ENCODE measurements at places on chromosomes 6 and 20. TPM values are rescaled to one million over a fixed set of nuclear protein-coding genes. Genes with fewer than 3 reads are reported as not detected.
A peak's percentile ranks its signal among the peaks of the same experiment; 100 is the strongest.

DNA sequence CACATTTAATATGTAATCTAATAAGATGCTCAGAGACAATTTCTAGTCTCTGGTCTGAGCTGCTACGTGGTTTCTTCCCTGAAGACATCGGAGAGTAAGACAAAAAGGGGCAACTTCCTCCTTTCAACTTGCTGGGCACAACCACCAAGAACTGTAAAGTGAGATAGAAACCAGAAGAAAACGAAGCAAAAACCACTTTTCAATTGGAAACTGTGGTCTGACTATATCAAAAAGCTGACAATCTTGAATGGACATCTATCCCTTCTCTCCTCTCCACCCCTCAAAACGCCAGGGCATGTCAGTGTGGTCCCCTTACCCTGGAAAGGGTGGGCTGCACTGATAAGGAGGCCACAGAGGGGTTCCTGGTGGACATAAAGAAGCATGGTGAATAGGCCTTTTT lies 269.1 kb downstream of the CD83 start:
- DNase-seq = no peak

DNA sequence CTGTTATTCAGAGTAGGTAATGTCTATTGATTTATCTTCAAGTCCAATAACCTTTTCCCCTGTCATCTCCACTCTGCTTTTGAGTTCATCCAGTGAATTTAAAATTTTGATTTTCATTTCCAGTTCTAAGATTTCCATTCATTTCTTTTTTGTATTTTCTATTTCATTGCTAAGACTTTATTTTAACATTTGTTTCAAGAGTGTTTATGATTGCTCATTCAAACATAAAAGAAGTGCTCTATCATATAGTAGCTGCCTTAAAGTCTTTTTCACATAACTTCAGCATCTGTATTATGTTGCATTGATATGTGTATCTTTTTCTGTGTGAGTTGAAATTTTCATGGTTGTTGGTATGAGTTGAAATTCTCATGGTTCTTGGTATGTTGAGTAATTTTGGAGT lies 341.6 kb downstream of the SOX4 start:
- no peak for DNase-seq

DNA sequence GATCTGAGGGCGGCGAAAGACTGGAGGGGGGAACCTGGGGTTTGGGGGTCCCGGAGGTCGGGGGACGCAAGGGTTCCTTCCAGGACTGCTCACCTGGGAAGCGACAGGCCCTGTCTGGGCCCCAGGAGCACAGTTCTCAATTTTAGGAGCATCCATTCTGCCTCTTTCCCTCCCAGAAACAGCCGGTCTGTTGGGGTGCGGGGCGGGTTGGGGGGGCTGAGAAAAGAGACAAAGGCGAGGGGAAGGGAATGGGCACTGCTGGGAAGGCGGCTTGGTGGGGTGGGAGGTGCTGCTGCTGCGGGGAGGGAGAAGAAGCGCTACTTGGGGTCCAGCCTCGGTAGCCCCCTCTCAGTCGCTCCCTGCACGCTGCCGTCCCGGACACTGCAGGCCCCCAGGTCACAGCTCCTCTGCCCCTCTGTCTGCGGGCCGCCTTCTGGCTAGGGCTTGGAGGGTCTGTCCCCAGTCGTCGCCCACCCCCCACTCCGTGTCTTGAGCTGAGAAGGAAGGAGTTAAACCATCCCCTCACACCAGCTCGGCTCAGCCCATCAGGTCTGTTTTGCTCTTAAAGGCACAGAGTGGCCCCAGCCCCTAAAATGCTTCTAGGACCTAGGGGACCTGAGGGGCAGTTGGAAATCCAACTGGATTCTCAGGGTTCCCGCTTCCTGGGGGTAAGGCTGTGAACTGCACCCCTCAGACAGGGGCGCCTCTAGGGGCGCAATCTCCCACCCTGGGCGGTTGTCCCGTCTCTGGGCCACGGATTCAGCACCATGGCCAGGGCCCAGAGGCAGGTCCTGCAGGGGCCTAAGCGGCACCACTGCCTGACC lies 690 bp downstream of the GDAP1L1 start:
- peak; percentile 20 for DNase-seq

DNA sequence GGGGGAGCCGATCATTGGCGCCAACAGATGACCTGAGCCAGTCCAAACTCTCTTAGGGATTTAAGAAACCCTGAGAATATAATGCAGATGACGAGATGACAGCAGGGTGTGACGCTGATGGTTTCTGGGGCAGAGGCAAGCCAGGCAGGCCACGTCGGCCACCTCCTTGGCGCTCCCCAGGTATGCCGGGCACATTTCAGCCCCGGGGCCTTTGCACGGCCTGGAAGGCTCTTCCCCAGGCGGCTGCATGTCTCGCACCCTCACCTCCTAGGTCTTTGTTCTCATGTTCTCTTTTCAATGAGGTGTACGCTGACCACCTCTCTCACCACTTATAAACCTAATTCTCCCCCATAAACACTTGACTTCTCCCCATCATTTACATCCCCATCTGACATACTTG lies 64.9 kb downstream of the RBM38 start:
- no peak for DNase-seq

DNA sequence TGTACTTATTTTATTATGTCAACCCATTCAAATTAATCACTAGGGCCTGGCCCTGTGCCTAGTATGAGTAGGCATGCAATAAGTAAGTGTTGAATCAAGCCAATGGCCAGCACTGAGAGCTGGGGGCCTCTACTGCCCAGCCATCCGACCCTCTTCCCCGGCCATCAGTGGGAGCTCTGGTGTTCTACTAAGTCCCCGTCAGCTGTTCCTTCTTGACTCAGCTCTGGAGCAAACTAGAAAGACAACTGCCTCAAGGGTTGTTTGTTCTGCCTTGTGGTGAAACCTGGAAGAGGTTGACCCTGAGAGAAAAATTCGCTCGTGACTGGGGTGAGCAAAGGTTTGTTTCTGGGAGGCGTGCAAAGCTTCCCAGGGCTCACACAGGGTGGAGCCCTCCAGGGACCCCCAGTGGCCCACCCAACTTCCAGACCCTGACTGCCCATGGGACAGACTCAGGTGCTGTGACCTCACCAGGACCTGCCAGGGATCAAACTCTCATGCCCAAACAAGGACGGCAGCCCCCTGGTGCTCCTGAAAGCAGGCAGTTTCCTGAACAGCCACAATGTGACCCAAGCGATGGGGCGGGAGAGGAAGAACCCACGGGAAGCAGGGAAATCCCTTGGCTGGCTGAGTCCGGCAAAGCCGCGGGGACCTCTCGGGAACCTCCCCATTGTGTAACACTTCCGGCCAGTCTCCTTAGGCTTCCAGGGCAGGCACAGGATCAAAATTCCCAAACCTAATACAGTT lies 50.4 kb downstream of the BANF2 start:
- no peak for DNase-seq

- DNase-seq = no peak
Observed at GRCh38 chr20:18718129-18718528, 95.5 kb upstream of the SCP2D1 start.

GRCh38 chr20:36153736-36154699 lies 522 bp upstream of the EPB41L1 start:
- peak; percentile 51 for DNase-seq

DNA sequence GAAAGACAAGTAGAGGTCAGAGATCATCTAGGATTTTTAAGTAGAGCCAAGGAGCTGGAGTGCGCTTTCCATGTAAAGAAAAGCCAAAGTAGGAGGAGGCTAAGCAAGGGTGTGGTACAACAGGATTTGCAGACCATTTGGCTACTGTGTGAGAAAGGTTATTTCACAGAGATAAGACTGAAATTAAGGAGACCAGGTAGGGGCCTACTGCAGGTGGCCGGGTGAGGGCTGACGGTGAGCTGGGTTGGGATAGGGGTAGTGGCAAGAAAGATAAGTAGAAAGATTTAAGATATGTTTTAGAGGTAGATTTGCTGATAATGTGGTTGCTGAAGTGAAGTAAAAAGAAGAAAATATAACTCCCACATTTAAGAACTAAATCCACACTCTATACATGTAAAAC lies 3.8 kb downstream of the BLOC1S5 start:
- no peak for DNase-seq

MUCL3 gene
- not detected for total RNA-seq

MDFI gene
- not detected for total RNA-seq

All from SJSA1 (cell line).